CD4-positive, alpha-beta memory T cell (primary cell): ENCODE measurements at places on chromosomes 16 and 17. TPM values are rescaled to one million over a fixed set of nuclear protein-coding genes. Genes with fewer than 3 reads are reported as not detected.

TNP2 gene
- total RNA-seq: not detected

- H3K27ac ChIP-seq: no peak overlapping the region
- no peak overlapping the region for H3K4me3 ChIP-seq
- DNase-seq: no peak
- H3K27me3 ChIP-seq: no peaks in the 10 kb centered on the region
- H3K36me3 ChIP-seq: no peaks in the 10 kb centered on the region
- H3K4me1 ChIP-seq: no peaks in the 10 kb centered on the region
These were observed 35.6 kb downstream of the ELAC2 start for GRCh38 chr17:12982224-12982623.

PALB2 gene
- total RNA-seq: 12.4 TPM

DNA sequence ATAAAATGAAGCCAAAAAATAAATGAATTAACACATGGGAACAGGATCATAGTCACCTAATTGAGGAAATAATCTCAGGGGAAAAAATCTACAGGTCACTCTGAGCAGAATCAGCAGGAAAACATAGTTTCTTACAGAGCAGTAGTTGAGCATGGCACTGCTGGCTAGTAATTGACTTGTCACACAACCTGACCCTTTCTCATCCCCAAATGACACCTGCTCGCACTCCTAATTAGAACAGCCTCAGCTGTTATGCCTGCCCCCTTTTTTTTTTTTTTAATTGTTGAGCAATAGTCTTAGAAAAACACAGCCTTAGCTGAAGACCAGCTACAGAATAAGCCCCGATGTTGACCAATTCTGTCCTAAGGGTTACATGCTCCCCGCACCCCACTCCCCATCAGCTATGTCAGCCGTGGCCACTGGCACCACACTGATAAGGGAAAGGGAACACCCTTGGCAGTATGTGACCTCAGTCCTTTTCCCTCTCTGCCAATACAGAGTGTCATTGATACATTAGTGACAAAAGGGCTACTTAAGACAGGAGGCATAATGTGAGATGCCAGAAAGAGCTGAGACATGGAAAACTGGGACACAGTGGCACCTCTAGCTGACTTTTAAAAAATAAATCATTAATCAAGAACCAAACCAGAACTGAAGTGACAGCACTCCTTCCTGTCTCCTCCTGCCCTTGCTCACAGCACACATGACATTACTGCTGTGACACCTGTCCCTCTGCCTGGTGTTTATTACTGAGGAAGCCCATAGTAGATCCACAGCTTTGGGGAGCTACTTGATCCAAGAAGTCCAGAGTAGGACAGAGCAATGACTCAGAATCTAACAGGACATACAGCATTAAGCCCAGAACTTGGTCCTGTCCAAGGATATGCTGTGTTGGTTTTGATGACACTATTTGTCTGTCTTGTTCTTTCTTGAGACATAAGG is 41.7 kb downstream of the WDR59 start:
- H3K4me1 ChIP-seq: no peaks in the 10 kb centered on the region
- H3K36me3 ChIP-seq: peaks cover 20% of the 10 kb centered on the region
- no peak overlapping the region for H3K27ac ChIP-seq
- H3K4me3 ChIP-seq: no peak overlapping the region

DNA sequence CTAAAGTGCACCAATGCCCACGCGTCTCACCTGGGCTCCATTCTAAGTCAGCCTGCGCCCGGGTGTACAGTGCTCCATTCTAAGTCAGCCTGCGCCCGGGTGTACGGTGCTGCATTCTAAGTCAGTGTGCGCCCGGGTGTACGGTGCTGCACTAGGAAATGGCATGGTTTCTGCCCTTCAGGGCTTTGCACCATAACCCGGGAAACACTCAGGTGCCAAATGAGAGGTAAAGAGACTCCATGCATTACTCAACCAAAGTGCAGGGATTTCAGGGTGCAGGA is 29.2 kb upstream of the FASN start:
- no peak for DNase-seq
- no peak overlapping the region for H3K4me3 ChIP-seq
- no peaks in the 10 kb centered on the region for H3K36me3 ChIP-seq
- peak overlapping the region; percentile 77 for H3K27ac ChIP-seq

GRCh38 chr16:58678716-58679115 is 5.9 kb downstream of the SLC38A7 start:
- no peaks in the 10 kb centered on the region for H3K36me3 ChIP-seq
- no peak for DNase-seq
- peaks cover 8% of the 10 kb centered on the region for H3K4me1 ChIP-seq

GRCh38 chr17:57783338-57783742 is 38.2 kb upstream of the CCDC182 start:
- H3K4me1 ChIP-seq: peaks cover 11% of the 10 kb centered on the region
- H3K36me3 ChIP-seq: no peaks in the 10 kb centered on the region
- peak; percentile 66 for DNase-seq
- H3K27ac ChIP-seq: no peak overlapping the region

SYNGR3 gene
- 1.6 TPM for total RNA-seq

ADAMTS18 gene
- not detected for total RNA-seq

KRTAP3-2 gene
- not detected for total RNA-seq

C1QL1 gene
- not detected for total RNA-seq

CA7 gene
- not detected for total RNA-seq

- H3K4me1 ChIP-seq: no peaks in the 10 kb centered on the region
- H3K27me3 ChIP-seq: no peaks in the 10 kb centered on the region
- no peak overlapping the region for H3K4me3 ChIP-seq
- no peaks in the 10 kb centered on the region for H3K36me3 ChIP-seq
- H3K27ac ChIP-seq: no peak overlapping the region
These were observed 316.3 kb downstream of the CBLN1 start for GRCh38 chr16:48965386-48965785.

DNA sequence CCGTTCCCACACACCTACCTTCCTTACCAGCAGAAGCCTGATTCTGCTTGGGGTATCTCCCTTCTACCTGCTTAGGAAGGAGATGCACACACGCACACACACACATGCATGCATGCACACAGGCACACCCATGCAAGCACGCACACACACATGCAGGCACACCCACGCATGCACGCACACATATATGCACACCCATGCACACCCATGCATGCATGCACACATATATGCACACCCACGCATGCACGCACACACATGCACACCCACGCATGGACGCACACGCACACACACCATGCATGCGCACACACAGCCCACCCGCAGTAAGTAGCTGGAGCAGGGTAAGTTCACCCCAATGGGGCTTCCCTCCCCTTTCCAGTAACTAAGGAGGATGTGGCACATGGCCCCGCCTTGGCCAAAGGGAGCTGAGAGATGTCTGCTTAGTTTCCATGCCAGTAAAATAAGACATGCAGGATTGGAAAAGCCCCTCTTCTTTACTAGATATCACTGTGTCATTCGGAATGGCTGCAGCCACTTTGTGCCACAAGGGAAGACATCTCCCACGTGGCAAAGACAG is 33.7 kb downstream of the ADCY9 start:
- no peak overlapping the region for H3K4me3 ChIP-seq
- peaks cover 24% of the 10 kb centered on the region for H3K4me1 ChIP-seq
- H3K27me3 ChIP-seq: no peaks in the 10 kb centered on the region

MILR1 gene
- total RNA-seq: 0.90 TPM

DNA sequence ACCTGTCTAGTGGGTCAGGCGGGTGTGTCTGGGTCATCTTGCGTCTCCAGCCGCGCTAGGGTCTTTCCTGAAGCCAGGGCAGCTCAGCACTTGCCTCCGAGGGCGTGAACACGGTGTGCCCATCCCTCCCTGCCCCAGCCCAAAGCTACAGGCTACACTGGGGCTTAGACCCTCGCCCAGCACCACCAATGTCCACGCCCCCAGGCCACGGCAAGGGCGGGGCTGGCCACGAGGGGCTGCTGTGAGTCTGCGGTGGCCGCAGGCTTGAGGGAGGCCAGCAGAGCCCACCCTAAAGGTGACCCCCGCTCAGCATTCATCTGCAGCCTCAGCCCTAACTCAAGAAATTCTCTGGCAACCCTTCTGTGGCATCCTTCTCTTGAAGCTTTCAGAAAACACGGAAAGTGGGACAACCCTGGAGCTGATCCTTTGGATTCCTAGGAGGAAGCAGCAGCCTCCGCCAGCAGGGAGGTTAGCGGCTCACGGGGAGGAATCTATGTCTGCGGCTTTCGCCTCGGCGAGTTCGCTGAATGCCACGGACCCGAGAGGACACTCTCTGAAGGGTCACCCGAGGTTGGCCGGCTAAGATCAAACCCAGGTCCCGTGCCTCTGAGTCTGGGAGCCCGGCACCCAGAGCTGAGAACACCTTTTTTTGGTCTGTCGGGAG is 41.7 kb downstream of the TIMM22 start:
- H3K36me3 ChIP-seq: peaks cover 10% of the 10 kb centered on the region
- no peak overlapping the region for H3K4me3 ChIP-seq
- no peak for DNase-seq
- H3K27me3 ChIP-seq: no peaks in the 10 kb centered on the region
- H3K27ac ChIP-seq: no peak overlapping the region
- H3K4me1 ChIP-seq: no peaks in the 10 kb centered on the region

GRCh38 chr17:49739641-49740271 is 24.2 kb downstream of the FAM117A start:
- H3K4me3 ChIP-seq: peak overlapping the region; percentile 80
- no peaks in the 10 kb centered on the region for H3K36me3 ChIP-seq
- DNase-seq: peak; percentile 99
- peaks cover 97% of the 10 kb centered on the region for H3K4me1 ChIP-seq

DNA sequence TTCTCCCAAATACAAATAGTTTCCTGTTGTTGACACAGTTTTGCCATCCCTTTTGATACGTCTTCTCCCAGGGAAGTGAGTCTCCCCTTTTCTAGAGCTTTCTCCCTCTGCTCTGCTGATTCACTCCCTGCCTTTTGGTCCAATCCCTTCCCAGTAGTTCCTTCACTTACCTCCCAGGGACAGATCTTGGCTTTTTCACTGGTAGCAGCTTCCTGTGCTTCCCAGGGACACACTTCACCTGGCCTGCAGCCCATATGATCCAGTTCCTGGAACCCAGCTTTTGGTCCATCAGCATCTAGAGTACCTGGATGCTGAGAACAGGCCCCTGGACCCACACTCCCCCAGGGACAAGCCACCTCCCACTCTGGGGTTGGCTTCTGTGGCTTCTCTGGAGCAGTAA is 15.8 kb downstream of the GPR179 start:
- peaks cover 4% of the 10 kb centered on the region for H3K36me3 ChIP-seq
- DNase-seq: no peak
- H3K27me3 ChIP-seq: no peaks in the 10 kb centered on the region

GRCh38 chr17:72357764-72358365 is 237.0 kb downstream of the SOX9 start:
- no peaks in the 10 kb centered on the region for H3K36me3 ChIP-seq
- no peak overlapping the region for H3K27ac ChIP-seq
- no peak overlapping the region for H3K4me3 ChIP-seq
- no peaks in the 10 kb centered on the region for H3K27me3 ChIP-seq
- H3K4me1 ChIP-seq: no peaks in the 10 kb centered on the region

TMIGD1 gene
- not detected for total RNA-seq
